ENCODE measurements at places on chromosomes 7 and 10.
A peak's percentile ranks its signal among the peaks of the same experiment; 100 is the strongest.

DNA sequence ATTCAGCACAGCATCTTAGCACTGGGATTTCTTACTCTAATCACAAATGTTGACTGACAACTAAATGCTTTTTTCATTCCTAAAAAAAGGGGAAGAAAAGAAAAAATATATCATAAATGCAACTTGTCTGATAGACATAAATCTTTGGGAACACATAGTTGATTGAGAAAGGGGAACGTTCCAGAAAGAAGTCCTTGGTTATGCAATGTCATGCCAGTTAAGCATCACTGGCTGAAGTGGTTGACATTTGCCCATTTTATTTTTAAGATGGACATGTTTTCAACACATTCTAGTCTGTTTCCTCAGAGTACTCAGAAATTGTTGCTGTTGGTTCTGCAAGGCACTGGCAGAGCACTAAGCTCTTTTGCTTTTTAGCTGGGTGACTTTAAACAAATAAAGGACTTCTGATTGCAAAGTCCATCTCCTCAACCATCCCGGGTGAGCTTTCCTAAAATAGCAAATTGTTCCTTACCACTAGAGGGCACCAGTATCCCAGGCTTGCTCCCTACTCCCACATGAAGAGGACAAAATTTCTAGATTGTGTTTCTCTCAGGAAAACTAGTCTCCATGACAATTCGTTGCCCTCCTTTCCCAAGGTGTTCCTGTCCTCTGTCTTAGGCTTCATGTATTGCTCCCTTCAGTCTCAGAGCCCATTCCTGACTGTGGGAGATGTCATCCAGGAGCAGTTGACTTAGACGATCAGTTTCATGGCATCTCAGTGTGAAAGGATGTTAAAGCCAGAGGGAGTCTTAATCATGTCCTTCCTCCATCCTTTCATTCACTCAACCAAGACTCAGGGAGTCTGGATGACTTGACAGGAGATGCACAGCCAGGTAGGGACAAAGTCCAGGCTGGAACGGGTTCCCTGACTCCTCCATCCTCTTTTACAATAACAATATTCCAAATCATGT, 23.9 kb downstream of the OPALIN start:
- DNase-seq = peak; percentile 17

- DNase-seq = no peak
Observed at GRCh38 chr7:99944497-99945070, 15.2 kb upstream of the GJC3 start.

DNA sequence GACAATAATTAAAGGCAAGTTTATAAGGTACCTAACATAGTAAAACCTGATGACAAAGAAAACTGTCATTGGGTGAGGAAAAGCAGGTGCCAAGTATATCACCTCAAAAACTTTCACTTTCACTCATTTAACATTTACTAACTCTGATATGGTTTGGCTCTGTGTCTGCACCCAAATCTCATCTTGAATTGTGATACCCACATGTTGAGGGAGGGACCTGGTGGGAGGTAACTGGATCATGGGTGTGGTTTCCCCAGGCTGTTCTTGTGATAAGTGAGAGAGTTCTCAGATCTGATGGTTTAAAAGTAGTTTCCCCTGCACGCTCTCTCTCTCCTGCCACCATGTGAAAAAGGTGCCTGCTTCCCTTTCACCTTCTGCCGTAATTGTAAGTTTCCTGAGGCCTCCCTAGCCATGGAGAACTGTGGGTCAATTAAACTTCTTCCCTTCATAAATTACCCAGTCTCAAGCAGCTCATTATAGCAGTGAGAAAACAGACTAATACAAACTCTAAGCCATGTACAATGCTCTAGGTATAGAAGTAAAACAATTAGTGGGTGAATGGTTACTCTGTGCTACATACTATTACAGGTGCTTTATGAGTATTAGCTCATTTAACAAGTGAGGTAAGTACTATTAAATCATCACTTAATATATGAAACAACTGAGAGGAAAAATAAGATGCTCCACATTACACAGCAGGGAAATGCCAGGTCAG, 199.0 kb downstream of the CHCHD3 start:
- DNase-seq = no peak

GRCh38 chr7:30062587-30062986, 34.4 kb downstream of the PLEKHA8 start:
- no peak for DNase-seq

- no peak for DNase-seq
Observed at GRCh38 chr10:73862011-73862410, 12.3 kb downstream of the CAMK2G start.

- DNase-seq = no peak
Observed at GRCh38 chr7:157462840-157463239, 126.0 kb downstream of the DNAJB6 start.

- peak; percentile 78 for DNase-seq
Observed at GRCh38 chr10:31261511-31262311, 57.3 kb upstream of the ZEB1 start.

DNA sequence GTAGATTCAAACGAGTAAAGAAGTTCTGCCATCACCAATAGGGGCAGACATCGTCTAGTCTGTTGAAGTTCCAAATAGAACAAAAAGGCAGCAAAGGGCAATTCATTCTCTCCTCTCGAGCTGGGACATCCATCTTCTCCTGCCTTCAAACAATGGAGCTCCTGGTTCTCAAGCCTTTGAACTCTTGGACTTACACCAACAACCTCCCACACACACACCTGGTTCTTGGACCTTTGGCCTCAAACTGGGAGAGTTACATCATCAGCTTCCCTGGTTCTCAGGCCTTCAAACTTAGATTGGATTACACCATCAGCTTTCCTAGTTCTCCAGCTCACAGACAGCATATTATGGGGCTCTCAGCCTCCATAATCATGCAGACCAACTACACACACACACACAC, 9.8 kb upstream of the GIMAP5 start:
- DNase-seq = no peak

DNA sequence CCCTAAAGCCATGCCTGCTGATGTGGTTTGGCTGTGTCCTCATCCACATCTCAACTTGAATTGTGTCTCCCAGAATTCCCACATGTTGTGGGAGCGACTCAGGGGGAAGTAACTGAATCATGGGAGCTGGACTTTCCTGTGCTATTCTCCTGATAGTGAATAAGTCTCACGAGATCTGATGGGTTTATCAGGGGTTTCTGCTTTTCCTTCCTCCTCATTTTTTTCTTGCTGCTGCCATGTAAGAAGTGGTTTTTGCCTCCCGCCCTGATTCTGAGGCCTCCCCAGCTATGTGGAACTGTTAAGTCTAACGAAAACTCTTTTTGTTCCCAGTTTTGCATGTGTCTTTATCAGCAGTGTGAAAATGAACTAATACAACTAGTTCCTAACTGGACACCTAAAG, 11.8 kb downstream of the MACROH2A2 start:
- no peak for DNase-seq

DNA sequence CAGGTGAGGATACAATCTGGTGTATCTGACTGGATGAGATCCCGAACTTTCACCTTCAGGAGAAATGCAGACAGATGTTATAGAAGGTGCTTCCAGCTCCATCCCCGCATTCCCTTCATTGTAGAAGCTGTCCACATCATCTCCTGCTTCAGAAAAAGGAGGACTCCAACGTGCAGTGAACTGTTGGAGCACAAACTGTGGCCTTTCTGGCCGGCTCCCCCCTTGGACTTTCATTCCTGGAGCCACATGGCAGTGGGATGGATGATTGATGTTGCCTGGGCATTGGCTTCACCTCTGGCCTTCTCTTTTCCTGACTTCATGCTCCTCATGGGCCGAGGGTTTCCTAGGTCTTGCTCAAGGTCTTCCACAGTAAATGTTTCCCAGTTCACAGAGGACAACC, 29.6 kb upstream of the ZNF273 start:
- DNase-seq = no peak

- DNase-seq = no peak
Observed at GRCh38 chr7:12315049-12315448, 88.6 kb downstream of the VWDE start.

- no peak for DNase-seq
Observed at GRCh38 chr7:119397156-119397555, 875.8 kb upstream of the KCND2 start.

- no peak for DNase-seq
Observed at GRCh38 chr10:9230625-9231024, 1176.1 kb downstream of the GATA3 start.

DNA sequence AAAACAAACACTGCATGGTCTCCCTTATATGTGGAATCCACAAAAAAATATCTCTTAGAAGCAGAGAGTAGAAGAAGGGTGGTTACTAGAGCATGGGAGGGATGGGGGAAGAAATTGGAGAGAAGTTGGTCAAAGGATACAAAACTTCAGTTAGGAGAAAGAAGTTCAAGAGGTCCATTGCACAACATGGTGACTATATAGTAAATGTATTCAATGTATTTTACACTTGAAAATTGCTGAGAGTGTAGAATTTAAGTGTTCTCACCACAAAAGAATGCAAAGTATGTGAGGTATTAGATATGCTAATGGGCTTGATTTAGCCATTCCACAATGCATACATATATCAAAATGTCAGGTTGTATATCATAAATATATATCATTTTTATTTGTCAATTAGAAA, 232.0 kb upstream of the CELF2 start:
- no peak for DNase-seq

GRCh38 chr10:32189400-32190084, 133.3 kb upstream of the KIF5B start:
- no peak for DNase-seq

GRCh38 chr10:118965096-118965495, 64.4 kb upstream of the NANOS1 start:
- no peak for DNase-seq

- DNase-seq = no peak
Observed at GRCh38 chr7:12827920-12828319, 140.5 kb downstream of the ARL4A start.

DNA sequence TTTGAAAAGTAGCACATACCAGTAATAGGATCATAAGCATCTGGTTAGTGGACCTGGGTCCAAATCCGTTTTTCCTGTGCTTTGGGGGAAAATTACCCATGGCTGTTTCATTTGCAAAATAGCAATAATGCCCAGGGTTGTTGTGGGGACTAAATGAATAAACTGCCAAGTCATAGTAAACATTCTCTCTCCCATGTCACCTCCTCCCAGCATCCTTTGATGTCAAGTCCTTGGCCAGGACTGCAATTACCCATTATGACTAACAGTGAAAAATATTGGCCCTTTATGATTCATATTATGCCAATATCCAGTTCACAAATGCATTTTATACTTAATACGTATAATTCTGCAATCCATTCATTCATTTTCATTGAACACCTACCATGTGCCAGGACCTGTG, 23.0 kb downstream of the TOMM7 start:
- DNase-seq = no peak

All from HFF-Myc (cell line).